Cardiac septum (tissue), 1 donor: ENCODE measurements at places on chromosomes 5 and 9. TPM values are rescaled to one million over a fixed set of nuclear protein-coding genes. Genes with fewer than 3 reads are reported as not detected.
A peak's percentile ranks its signal among the peaks of the same experiment; 100 is the strongest.

DNA sequence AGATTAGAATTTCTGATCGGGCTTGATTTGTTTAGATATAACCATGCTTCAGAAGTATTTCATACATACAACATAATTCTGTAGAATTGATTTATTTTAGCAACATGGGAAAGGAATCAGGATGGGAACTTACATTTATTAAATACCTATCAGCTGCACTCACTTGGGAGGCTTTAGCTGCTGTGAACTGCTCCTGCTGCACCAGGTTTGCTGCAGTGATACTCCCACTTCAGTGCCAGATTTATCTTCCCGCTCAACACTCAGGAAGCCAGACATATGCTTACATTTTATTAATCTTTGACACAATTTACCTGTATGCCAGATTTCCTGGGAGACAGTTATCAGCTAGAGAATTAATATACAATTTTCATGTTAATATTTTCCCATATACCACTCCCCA is 64.0 kb upstream of the PLCXD3 start:
- no peak for DNase-seq

- peak; percentile 49 for DNase-seq
These were observed 1.9 kb upstream of the UBE2QL1 start for GRCh38 chr5:6446626-6447309.

- DNase-seq: no peak
These were observed 7.4 kb downstream of the NKD2 start for GRCh38 chr5:1016036-1016435.

DNA sequence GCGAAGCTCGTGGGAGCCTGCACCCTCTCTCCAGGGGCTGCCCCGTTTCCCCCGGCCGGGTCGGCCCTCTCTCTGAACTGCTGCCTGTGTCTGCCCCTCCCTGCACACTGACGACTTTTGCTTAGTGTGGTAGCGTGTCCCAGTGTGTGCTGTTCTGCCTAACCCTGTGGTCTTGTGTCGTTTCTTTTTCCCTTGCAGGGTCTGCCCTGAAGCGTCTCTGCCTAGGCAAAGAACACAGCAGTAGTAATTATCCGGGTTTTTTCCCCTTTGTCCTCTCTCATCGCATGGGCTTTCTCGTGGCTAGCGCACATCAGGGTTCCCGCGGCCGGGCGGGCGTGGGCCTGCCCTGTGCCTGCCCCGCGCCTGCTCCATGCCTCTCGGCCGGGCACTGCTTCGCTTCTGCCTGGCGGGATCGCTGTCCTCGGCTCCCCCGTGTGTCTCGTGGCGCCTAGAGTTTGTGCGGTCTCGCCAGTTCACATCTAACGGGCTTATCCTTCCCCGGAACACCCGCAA is 122.7 kb downstream of the WNK2 start:
- DNase-seq: no peak

DNA sequence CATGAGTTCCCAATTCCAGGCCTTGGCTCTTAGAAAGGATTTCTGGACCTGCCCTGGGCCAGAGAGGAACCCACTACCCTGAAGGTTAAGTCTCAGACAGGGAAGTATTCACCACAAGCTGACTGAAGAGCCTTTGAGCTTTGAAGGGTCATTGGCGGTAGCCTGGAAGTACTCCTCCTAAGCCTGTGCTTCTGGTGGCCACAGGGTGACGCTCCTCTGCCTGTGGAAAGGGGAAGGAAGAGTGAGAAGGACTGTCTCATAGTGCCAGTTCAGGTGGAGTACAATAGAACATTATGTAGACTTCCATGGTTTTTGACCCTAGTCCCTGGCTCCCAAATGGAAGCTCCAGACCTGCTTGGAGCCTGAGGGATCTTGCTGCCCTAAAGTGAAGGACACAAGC is 1233.2 kb upstream of the CDH6 start:
- DNase-seq: no peak

GRCh38 chr5:135059000-135059923 is 25.2 kb upstream of the PITX1 start:
- DNase-seq: no peak

DNA sequence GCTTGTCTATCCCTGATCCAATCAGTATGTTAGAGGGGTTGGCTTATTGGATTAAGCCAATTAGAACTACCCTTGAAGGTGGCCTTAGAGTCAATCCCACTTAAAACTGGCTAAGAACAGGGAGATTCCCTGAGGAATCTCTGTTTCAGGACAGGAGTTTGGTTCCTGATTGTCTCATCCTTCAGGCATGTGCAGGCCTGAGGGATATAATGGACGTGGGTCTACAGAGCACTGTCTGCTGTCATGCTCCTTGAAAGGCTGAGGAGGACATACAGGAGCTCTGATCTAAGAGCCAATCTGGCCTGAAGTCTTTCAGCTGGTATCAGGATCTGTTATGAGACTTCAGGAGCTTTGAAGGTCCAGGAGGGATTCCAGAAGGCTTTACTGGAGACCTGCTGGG is 36.2 kb upstream of the PRXL2C start:
- DNase-seq: no peak

- no peak for DNase-seq
These were observed 63.3 kb downstream of the LIX1 start for GRCh38 chr5:97078958-97079743.

MYORG gene
- 9.7 TPM for total RNA-seq

FAM169A gene
- total RNA-seq: 6.5 TPM

TAF11L10 gene
- total RNA-seq: not detected

CRHBP gene
- 3.1 TPM for total RNA-seq

HDHD3 gene
- total RNA-seq: 14.3 TPM

SMC5 gene
- total RNA-seq: 15.0 TPM

FOXD4L5 gene
- 0.11 TPM for total RNA-seq

SLC34A3 gene
- total RNA-seq: not detected
